ENCODE measurements at places on chromosomes 2 and 18.

- DNase-seq, result no peak
Measured at GRCh38 chr2:169086893-169087467, 17.6 kb downstream of the DHRS9 start.

DNA sequence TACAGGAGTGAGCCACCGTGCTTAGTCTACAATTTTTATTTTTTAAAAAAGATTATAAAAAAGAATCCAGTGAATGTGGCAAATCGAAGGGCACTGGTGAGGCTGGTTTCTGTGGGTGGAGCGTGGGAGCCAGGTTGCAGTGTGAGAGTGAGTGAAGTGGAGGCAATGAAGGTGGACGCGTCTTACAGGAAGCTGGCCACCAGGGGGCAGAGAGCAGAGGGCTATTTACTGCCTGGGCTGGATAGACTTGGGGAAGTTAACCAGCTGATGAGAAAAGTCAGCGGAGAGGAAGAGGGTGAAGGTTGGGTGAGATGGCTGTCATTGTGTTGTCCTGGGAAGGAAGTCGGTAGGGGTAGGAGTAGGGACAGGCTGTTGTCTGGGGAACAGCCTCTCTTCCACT, 6.8 kb downstream of the SCTR start:
- DNase-seq, result no peak

DNA sequence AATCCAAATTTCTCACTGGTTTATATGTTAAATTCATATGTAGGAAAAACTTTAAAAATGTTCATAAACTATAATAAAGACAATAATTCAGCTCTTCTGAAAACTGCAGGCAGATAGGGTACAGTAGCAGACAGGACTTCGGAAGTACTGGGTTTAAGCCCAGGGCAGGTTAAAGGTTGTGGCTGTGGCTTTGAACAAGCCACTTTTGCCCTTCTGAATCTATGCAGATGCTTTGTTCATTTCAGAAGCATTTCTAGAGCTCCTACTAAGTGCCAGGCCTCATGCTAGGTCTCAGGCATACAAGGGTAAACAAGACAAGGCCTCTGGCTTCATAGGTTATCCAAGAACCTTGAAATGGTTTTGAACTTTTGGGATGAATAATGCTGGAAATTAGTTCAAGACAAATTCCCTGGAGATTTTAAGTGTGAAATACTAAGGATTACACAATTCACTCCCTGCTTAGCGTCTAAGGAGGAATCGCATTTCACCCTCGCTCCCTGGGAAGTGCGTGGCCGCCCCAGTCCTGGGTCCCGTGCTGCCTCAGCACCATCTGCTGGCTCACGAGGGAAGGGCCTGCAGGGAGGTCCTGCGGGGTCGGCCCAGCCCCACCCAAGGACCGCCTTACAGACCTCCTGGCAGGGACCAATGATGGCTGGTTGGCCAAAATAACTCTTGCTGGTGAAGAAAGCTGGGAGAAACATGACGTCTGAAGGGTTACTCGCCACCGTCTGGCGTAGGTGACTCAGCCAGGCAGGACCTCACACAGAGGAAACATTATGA, 67.7 kb upstream of the L3MBTL4 start:
- DNase-seq, result no peak

DNA sequence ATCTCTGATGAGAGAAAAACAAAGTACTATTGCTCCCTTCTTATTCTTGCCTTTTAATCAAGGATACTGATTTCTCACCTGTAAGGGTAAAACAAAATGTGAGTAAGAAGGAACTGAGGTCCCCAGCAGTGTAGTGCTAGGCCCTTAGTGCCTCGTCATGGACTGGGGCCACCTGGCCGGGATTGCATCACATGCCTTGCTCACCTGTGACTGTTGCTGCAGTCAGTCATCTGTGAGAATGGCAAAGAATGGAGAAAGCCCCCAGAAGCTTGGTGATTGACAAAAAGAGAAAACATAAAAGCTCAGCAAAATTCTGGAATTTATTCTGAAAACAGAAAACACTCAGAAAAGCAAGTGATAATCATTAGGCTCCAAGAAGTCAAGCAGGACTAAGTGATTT, 63.4 kb downstream of the SPATS2L start:
- DNase-seq, result no peak

DNA sequence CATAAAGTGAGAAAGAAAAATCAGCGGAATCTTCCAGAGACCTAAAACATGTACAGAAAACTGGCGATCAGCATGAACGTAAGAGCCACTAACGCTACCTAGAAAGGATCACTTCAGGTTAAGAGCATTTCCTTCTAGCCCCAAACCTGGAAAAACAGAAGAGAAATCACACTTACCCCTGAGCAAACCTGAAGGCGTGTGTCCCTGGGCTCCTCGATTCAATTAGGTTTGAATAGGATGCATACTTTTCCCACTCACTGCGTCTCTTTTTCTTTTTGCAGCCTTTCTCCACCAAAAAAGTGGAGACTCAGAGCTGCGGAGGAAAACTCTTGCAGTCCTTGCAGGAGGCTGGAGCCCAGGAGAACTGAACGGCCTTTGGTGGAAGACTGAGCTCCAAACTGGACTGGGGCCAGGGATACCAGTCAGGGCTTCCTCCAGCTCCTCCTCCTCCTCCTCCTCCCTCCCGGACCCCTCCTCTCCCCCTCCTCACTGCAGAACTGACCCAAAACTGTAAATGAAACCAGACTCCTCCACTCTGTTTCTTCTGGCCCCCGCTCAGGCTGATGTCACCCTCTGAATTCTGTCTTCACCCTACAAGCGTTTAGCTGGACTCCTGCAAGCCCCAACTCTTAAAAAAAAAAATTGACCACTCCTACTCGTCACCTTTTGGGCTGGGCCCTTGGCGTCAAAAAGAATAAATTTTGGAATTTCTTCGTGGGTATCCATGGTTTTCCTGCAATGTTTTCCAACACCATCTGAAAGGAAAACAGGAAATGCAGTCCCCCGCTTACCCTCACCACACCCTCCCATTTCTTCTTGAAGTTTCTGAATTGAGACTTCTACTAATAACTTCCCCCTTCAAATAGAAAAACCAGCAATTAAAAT, at the start of gene COL6A3:
Gene COL6A3, minus strand, starts transcription at position 388 of the 885 bp plus-strand sequence. CDS start 17,347 bp downstream, outside the sequence.
- DNase-seq, result no peak

- no peak for DNase-seq
Measured at GRCh38 chr2:149064365-149064841, 25.9 kb downstream of the LYPD6B start.

GRCh38 chr2:54947646-54948045, 102.6 kb downstream of the RTN4 start:
- no peak for DNase-seq

- DNase-seq, result no peak
Measured at GRCh38 chr18:5538544-5538943, 5.3 kb downstream of the EPB41L3 start.

DNA sequence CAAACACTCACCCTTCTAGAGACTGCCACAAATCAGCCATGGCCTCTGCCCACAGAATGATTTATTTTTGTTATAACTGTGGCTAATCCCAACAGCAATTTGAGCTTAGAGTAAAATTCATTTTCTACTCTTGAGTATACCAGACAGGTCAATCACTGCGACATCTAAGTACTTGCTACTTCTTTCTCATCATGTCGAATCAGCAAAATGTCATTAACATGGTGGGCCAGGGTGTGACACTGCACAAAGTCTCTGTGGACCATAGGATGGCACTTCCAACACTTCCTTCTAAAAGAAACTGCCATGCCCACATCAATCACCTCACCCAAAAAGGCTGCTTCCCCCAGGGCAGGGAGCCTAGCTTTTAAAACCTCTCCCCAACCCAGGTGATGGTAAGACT, 64.4 kb downstream of the KCNG3 start:
- DNase-seq, result no peak

- DNase-seq, result no peak
Measured at GRCh38 chr2:28341208-28341891, 51.3 kb upstream of the FOSL2 start.

- no peak for DNase-seq
Measured at GRCh38 chr2:133424876-133425275, 143.4 kb downstream of the NCKAP5 start.

GRCh38 chr18:32742579-32742978, 30.2 kb downstream of the KLHL14 start:
- DNase-seq, result no peak

DNA sequence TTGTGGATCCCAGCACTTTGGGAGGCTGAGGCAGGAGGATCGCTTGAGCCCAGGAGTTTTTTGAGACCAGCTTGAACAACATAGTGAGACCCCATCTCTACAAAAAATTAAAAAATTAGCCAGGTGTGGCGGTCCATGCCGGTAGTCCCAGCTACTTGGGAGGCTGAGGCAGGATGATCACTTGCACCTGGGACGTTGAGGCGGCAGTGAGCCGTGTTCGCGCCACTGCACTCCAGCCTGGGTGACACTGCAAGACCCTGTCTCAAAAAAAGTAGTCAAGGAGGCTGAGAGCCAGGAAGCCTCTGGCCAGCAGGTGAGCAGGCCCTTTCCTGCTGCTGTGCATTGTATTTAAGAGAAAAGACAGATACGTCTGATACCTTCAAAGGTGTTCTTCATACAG, 11.1 kb upstream of the PROC start:
- DNase-seq, result no peak

- no peak for DNase-seq
Measured at GRCh38 chr2:74050151-74050550, 65.4 kb downstream of the TET3 start.

DNA sequence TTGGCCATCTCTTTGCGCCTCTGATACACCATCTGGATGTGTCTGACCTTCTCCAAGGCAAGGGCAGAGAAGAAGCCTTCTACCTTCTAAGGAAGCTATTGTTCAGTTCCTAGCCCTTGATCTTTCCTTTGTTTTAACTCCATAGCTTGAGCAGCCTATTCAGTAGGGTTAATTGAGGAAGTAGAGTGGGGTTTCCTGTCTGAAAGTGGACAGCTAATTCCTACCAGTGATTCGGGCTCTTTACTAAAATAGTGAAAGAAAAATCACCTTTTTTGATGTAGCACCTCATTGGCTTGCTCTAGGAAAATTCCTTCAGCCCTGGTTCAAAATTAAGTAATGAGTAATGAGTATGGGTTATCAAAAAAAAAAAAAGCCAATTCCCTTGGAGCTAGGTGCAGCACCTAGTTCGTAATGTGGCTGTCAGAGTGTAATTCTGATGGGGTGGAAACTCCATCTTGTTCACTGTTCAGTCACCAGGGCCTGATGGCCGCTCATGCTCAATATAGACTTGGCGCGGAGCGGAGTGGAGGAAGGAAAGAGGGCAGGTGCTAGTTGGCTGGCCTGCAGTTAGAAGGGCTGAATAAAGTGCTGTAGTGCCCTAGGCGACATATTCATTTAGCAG, 2.9 kb upstream of the MGAT5 start:
- DNase-seq, result no peak

DNA sequence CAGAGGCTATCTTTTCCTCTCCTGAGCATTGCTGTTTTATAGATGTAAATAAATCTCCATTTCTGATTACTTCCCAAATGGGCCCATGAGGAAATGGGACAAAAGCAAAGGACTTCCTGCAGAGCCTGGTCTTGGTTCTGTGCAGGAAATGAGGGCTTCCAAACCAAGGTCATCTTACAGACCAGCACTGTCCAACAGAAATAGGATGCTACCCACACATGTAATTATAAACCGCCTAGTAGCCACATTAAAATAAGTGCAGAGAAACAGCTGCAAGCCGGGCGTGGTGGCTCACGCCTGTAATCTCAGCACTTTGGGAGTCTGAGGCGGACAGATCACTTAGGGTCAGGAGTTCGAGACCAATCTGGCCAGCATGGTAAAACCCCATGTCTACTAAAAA, 6.2 kb downstream of the TTL start:
- no peak for DNase-seq

DNA sequence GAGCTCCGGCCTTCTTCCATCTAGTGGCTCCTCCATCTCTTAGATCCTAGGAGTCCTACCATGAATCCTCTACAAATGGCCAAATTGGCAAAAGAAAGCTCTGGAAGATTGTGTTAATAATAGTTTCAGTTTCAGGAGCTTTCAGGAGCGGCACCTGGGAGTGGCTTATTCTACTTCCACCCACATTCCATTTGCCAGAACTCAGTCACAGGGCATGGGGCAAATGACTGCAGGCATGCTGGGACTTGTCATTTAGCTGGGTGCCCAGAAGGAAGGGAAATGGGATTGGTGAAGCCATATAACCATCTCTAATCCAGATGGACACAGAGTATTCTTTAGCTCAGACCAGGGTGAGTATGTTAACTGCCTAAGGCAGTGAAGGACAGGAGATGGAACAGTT, 3.6 kb upstream of the LRATD1 start:
- DNase-seq, result no peak

- no peak for DNase-seq
Measured at GRCh38 chr18:6842081-6842480, 112.6 kb downstream of the ARHGAP28 start.

GRCh38 chr2:120899771-120900170, 164.1 kb downstream of the GLI2 start:
- no peak for DNase-seq

GRCh38 chr2:23220513-23221094, 164.4 kb upstream of the KLHL29 start:
- DNase-seq, result no peak

- no peak for DNase-seq
Measured at GRCh38 chr2:102667072-102667471, 47.7 kb downstream of the SLC9A2 start.

DNA sequence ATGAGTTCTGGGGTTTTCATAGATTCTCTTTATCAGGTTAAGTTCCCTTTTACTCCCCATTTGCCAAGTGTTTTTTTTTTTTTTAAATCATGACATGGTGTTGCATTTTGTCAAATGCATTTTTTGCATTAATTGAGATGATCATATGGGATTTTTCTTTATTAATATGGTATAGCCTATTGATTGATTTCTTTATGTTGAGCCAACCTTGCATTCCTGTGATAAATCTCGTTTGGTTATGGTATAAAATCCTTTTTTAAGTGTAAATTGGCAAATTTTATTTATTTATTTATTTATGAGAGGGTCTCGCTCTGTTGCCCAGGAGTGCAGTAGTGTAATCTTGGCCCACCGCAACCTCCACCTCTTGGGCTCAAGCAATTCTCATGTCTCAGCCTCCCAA, 81.5 kb upstream of the ACVR1 start:
- DNase-seq, result no peak

DNA sequence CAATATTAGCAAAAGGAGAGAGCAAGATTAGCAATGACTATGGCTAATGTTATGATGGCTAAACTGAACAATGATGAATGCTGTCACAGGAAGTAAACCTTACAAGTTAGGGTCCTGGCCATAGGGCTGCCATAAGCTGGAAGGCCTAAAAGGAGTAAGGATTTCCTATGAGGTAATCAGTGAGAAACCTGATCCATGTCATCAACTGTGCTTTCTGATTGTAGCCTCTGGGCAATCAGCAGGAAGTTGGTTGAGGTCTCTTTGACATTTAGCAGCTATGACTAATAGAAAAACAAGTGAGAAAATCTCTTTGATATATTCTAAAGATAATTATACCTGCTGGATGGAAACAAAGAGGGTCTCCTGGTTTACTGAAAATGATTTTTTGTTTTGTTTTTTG, 193.0 kb downstream of the RAB3GAP1 start:
- peak; percentile 55 for DNase-seq

- DNase-seq, result no peak
Measured at GRCh38 chr18:35024965-35025364, 16.2 kb upstream of the MAPRE2 start.

DNA sequence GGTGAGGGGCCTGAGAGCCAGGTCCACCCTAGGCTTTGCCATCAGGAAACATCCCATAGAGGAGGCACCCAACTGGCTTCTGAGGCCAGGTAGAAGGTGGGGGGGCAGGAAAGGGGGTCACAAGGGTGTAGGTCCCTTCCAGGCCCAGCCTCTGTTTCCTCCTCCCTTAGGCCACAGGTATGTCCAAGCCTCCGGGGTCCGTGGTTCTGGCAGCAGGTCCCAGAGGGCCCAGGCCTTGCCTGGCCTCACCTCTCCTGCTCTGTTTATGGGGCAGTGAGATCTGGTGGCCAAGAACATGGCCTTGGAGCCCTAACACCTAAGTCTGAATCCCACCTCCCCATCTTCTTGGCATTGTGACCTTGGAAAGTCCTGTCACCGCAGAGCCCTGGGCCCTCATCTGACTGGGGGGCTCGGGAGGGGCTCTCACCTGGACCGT, 21.6 kb upstream of the GPR17 start:
- DNase-seq, result no peak

Measured in NCI-H2081 treated with DMSO at 0.1 percent for 48 hours (cell line).